ENCODE measurements at places on chromosomes 7 and 10.
A peak's percentile ranks its signal among the peaks of the same experiment; 100 is the strongest.

GRCh38 chr7:134720091-134720935 is 59.1 kb upstream of the CALD1 start:
- no peak for DNase-seq

DNA sequence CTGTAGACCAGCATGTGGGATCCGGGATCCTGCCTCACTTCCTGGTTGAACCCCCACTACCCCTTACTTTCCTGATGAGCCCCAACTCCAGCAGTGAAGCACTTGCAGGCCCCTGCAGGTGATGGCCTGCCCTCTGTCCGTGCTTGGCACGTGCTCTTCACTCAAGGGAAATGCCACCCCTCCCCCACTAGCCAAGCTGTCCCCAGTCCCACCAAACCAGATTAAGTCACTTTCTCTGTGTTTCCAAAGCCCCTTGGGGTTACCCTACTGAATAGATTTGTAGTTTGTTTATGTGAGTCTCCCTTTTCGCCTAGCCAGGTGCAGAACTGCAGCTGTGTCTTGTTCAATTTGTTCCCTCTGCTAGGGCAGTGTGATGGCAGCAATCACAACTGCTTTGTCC is 121.7 kb downstream of the WDFY4 start:
- no peak for DNase-seq

DNA sequence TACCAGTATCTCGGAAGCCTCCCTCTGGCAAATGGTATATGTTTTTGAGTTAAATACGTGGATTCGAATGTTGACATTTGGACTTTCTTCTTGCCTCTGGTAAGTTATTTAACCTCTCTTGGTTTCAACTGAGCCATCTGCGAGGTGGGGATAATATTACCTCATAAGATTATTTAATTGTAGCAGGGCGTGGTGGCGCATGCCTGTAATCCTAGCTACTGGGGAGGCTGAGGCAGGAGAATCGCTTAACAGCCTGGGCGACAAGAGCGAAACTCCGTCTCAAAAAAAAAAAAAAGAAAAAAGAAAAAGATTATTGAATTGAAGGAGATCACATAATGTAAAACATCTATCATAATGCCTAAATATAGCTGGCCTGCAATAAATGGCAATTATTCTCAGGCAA is 396 bp upstream of the TAF5 start:
- DNase-seq = no peak

DNA sequence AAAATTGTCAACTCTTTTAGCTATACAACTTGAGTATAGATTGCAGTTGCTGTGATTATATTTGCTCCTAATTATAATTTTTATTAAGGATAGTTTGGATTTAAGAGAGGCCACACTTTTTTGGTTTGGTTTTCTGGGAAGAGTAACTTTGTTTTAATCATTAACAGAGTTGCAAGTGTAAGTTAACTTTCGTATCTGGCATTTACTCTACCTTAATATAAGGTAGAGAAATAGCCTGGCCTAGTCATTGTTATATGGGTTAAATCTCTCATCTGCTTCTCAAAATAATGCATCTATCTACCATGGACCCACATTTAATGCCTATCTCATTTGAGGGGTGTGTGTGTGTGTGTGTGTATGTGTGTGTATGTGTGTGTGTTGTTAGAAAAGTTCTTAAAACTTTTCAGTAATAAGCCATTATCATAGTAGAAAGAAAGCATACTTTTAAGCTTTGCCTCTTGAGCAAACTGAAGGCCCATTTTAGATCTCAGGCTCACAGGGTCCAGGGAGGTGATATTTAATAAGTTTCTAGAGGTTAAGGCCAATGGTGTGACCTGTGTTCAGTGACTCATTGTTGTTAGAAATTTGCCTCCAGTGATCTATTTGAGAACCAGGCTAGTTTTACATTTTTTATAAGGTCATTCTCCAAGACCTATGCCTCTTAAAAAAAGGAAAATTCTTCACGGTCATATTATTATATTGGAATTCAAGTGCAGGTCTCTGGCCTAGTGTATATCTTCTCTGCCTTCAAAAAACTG is 10.9 kb upstream of the TEX47 start:
- DNase-seq = no peak

GRCh38 chr7:140540136-140540777 is 61.0 kb upstream of the MKRN1 start:
- DNase-seq = no peak

DNA sequence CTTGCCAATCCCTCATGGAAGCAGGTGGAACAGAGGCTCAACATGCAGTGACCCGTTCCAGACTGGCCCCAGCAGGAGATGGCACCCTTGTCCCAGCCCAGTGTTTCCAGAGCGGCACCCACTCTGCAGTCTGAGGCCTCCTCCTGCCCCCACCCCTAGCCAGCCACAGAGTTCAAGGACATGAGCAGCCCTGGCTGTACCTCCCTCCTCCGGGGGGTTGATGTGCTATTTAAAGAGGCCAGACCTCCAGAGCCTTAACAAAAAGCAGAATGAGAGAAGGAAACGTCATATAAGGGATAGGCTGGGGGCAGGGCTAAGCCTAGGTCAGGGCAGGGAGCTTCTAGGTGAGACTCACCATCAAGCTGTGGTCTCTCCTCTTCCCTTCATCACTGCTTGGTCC is 115.7 kb upstream of the NANOS1 start:
- DNase-seq = no peak

- DNase-seq = peak; percentile 20
Observed at GRCh38 chr7:66330961-66331360, 125.8 kb downstream of the TPST1 start.

DNA sequence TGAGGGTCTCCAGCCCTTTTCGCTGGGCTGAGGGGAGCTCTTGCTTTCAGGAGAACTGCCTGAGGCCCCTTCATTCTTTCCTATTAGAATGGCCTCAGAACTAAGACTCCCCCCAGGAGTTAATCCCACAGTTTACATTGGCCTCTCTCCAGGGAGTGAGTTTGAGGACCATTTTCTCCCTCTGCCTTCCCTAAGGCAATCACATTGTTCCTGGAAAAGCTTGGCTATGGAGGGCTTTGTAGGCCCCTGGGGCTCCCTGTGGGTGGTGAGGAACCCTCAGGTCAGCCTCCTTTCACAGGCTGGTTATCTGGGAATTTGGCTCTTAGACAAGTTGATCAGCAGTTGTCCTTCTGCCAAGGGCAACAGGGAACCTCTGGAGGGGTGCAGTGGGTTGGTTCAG is 343.7 kb downstream of the RPS24 start:
- no peak for DNase-seq

DNA sequence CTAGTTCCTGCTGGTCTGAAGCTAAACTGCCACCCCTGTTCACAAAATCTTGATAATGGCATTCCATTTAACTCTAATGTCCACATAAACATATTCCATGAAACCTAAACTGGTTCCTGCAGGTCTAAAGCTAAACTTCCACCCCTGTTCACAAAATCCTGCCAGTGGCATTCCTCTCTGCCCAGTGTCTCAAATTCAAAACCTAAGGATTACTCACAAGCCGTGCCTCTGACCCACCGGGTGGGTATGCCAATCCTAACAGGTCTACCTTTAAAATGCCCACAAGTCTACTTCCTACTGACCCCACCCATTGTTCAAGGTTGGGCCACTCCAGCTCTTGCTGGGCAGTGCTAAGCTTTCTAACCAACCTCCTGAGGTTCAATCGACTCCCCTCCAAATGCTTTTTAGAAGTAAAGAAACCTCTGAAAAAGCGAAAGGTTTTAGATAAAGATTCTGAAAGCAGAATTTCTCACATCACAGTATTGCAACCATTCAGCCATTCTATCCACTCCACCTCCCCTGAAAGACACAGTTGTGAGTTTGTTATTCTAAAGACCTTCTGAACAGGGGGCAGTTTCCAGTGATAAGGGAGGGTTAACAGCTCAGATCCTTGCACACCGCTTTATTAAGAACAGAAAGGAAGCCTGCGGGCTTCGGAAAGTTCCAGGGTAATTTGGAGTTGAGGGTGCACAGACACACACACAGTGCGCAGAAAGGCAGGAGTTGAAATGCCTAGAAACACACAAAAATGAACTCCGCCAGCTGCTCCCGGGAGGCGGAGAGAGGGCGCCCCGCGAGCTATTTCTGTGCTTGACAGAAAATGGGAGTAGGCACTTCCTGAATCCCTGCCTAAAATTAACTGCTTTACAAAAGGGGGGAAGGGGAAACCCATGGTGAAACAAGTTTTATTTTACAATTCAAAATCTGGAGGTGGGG is 87.7 kb downstream of the TNS3 start:
- DNase-seq = no peak

- DNase-seq = no peak
Observed at GRCh38 chr7:88071994-88072714, 138.1 kb downstream of the ADAM22 start.

DNA sequence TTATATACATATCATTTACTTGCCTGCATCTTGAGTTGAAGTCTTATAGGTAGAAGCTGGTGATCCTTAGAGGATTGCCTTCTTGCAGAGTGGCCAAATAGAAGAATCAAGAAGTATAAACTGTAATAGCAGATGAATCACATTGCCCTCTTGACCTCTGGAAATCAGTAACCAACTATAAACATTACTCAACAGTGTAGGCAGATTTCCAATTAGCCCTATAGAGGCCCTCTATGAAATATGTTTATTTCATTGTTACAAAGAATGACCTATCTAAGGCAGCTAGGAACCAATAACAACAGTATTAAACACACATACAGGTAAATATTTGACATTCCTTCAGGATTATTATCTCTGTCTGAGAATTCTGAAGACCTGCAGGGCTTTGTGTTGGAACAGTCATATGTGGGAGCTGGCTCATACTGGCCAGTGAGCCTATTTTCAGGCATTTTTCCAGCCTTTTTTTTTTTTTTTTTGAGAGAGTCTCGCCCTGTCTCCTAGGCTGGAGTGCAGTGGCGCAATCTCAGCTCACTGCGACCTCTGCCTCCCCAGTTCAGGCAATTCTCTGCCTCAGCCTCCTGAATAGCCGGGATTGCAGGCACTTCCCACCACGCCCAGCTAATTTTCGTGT is 7.2 kb upstream of the SRI start:
- DNase-seq = peak; percentile 84

Measured in HCEC 1CT (cell line).